MCF 10A (cell line): ENCODE measurements at places on chromosomes 2 and 18. TPM values are rescaled to one million over a fixed set of nuclear protein-coding genes. Genes with fewer than 3 reads are reported as not detected.

The TBC1D8 gene
- total RNA-seq: 48.1 and 50.9 TPM in 2 replicates

The ITGB6 gene
- total RNA-seq: 3.8 and 6.9 TPM in 2 replicates

The HS6ST1 gene
- total RNA-seq: 9.6 and 11.4 TPM in 2 replicates

The GPC1 gene
- total RNA-seq: 36.9 and 38.9 TPM in 2 replicates

The MOCOS gene
- 69.1 and 81.1 TPM in 2 replicates for total RNA-seq

The NUP35 gene
- 19.2 and 21.4 TPM in 2 replicates for total RNA-seq

The LCT gene
- total RNA-seq: not detected in 2 replicates

The MARCHF4 gene
- total RNA-seq: 0.17 and 0.33 TPM in 2 replicates

The SLC9A2 gene
- total RNA-seq: 0.05 and 0.09 TPM in 2 replicates

DNA sequence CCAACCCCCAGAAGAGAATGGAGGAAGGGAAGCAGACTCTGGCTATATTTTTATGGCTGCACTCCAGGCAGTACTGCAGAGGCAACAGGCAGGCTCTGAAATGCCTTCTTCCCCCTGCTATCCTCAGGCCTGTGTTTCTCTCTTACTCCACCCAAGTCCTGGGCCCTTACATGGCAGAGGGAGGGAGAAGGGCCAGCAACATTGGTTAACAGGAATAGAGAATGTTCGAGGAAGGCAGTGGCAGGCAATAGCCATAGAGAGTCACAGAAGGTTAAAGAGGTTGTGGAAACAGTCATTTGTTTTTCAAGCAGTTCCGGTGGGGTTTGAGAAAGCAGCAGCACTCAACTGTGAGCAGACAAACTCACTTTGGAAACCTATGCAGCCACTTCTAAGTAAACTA, 15.1 kb upstream of the DARS1 start:
- DNase-seq: no peak
- no peak overlapping the region for H3K27ac ChIP-seq
- H3K36me3 ChIP-seq: no peaks in the 10 kb centered on the region
- no peaks in the 10 kb centered on the region for H3K4me1 ChIP-seq
- H3K4me3 ChIP-seq: no peak overlapping the region

- H3K36me3 ChIP-seq: no peaks in the 10 kb centered on the region
- H3K4me1 ChIP-seq: peaks cover 6% of the 10 kb centered on the region
- no peaks in the 10 kb centered on the region for H3K27me3 ChIP-seq
- H3K27ac ChIP-seq: no peak overlapping the region
- no peak for DNase-seq
Observed at GRCh38 chr18:10514082-10514481, 11.7 kb upstream of the NAPG start.

DNA sequence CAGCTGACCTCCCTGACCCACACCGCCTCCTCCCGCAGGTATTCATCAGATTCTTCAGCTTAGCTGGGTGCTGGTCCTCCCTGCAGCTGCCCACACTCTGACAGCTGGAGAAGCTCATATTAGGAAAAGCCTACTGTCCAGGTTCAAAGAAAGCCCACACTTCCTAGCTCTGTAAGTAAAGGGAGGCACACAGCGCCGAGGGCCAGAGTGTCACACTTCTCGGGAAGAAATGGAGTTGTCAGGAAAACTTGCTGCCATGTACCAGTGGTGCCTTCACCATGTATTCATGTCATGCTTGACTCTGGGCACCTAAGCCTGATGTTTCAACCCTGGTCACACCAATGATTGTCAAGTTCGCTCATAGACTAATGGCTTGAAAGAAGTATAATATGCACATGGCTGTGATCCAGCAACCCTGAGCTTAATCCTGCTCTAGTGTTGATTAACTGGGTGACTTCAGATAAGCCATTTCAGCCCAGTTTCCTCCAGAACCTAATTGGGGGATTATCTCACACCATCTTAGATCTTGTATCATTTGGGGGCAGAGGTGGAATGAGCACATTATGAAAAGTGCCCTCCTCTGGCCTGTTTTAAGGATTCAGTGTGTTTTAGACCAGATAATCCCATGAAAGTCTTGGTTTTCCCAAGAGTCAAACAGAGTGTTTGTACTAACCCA, 180.3 kb upstream of the PARD3B start:
- no peak overlapping the region for H3K27ac ChIP-seq
- H3K4me3 ChIP-seq: no peak overlapping the region
- DNase-seq: no peak
- H3K36me3 ChIP-seq: no peaks in the 10 kb centered on the region
- H3K4me1 ChIP-seq: no peaks in the 10 kb centered on the region

- H3K36me3 ChIP-seq: peaks cover 7% of the 10 kb centered on the region
- H3K27me3 ChIP-seq: no peaks in the 10 kb centered on the region
Observed at GRCh38 chr18:55264108-55264507, 304.8 kb upstream of the CCDC68 start.

DNA sequence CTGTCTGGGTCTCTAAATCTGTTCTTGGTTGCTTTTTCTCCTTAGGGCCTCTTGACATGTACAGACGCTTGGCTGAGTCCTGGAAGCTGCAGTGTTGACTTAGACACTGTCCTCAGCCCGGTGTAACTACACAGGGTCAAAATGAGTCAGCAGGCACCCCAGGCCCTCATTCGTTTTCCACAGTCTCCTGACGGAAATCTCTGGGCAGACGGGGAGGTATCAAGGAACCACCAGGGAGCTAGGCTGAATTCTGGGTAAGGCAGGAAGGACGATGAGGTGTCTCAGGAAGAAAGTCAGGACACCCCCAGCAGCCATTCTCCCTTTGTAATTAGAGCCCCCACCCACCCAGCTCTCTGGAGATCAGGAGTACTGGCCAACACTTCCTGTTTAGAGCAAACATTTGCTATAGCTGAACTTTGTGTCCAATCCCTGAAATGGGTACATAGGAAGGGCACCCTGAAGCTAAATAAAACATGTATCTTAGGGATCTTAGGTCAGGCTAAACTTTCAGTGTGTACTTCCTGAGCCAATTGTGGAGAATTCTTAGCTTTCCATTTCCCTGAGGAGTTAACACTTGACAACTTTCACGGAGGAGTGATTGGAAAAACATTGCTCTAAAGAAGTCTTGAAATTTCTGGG, 23.9 kb upstream of the EPAS1 start:
- H3K27me3 ChIP-seq: no peaks in the 10 kb centered on the region
- H3K27ac ChIP-seq: no peak overlapping the region
- DNase-seq: no peak
- H3K36me3 ChIP-seq: peaks cover 4% of the 10 kb centered on the region
- peaks cover 8% of the 10 kb centered on the region for H3K4me1 ChIP-seq

- H3K4me1 ChIP-seq: peaks cover 24% of the 10 kb centered on the region
- H3K4me3 ChIP-seq: no peak overlapping the region
- DNase-seq: no peak
- no peaks in the 10 kb centered on the region for H3K27me3 ChIP-seq
Observed at GRCh38 chr2:27973592-27973991, 83.1 kb downstream of the BABAM2 start.

GRCh38 chr2:4427083-4427482, 723.7 kb downstream of the DCDC2C start:
- DNase-seq: no peak
- no peak overlapping the region for H3K27ac ChIP-seq
- no peak overlapping the region for H3K4me3 ChIP-seq
- H3K36me3 ChIP-seq: no peaks in the 10 kb centered on the region

GRCh38 chr2:112262876-112263275, 8.0 kb upstream of the ZC3H8 start:
- H3K4me1 ChIP-seq: peaks cover 6% of the 10 kb centered on the region
- H3K27ac ChIP-seq: no peak overlapping the region
- no peaks in the 10 kb centered on the region for H3K36me3 ChIP-seq
- DNase-seq: no peak

GRCh38 chr18:64720781-64721464, 572.0 kb upstream of the LINC00305 start:
- no peaks in the 10 kb centered on the region for H3K4me1 ChIP-seq
- DNase-seq: no peak
- no peak overlapping the region for H3K4me3 ChIP-seq
- H3K27me3 ChIP-seq: peaks cover 10% of the 10 kb centered on the region
- no peak overlapping the region for H3K27ac ChIP-seq

DNA sequence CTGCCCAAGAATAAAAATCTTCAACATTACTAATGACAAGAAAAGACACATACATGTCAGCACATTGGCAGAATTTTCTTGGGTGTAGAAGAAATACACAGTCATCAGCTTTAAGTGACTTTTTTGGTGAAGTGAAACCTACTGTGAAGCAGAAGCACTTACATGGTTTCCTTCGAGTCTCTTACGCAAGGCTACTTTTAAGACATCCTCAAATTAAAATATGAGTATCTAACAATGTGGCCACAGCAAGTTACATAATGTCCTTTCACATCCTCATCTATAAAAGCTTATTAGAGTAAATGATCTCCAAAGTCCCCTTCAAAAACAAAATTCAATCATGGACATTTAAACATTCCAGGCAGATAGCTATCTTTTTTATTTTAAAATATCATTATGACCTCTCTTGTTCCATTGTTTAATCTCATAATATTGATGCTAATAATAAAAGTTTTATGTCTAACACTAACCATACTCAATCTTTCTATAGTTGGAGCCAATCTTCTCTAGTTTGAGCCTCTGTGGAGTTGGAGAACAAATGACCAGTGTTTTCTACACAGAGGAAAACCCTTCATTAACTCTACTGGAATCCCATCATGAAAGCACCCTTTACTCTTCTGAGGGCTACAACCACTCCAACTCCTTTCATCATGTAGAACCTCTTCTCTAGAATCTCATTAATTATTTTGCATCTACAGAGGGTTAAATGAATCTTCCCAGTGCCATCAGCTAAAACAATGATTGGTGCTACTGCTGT, 182.2 kb upstream of the ZFP36L2 start:
- no peaks in the 10 kb centered on the region for H3K27me3 ChIP-seq
- peaks cover 9% of the 10 kb centered on the region for H3K4me1 ChIP-seq
- no peak overlapping the region for H3K27ac ChIP-seq
- peaks cover 7% of the 10 kb centered on the region for H3K36me3 ChIP-seq
- no peak for DNase-seq
- no peak overlapping the region for H3K4me3 ChIP-seq

GRCh38 chr2:178836807-178837206, 29.6 kb upstream of the TTN start:
- no peaks in the 10 kb centered on the region for H3K4me1 ChIP-seq
- no peak overlapping the region for H3K27ac ChIP-seq
- no peaks in the 10 kb centered on the region for H3K36me3 ChIP-seq
- DNase-seq: no peak

GRCh38 chr18:1075322-1075721, 170.7 kb downstream of the ADCYAP1 start:
- H3K4me3 ChIP-seq: no peak overlapping the region
- H3K36me3 ChIP-seq: no peaks in the 10 kb centered on the region
- no peaks in the 10 kb centered on the region for H3K4me1 ChIP-seq
- no peak for DNase-seq

DNA sequence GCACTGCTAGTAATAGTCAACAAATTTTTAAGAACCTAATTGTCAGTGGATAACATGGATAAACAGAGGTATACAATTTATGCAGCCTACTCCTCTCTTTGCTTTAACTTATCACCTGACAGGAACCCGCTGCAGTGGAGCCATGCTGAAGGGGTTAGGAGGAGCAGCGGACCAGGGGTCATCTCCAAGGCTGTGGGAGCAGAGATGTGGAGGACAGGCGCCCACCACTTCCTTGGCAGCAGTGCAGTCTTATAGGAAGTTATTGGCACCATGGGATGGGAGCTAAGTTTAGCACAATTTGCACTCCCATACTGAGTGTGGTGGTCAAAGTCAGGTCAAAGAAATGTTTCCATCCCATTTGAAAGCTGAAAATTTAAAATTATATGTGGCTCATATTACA, 35.6 kb downstream of the HDLBP start:
- H3K27ac ChIP-seq: no peak overlapping the region
- DNase-seq: no peak
- peaks cover 6% of the 10 kb centered on the region for H3K4me1 ChIP-seq
- H3K4me3 ChIP-seq: no peak overlapping the region
- no peaks in the 10 kb centered on the region for H3K27me3 ChIP-seq
- H3K36me3 ChIP-seq: peaks cover 30% of the 10 kb centered on the region

DNA sequence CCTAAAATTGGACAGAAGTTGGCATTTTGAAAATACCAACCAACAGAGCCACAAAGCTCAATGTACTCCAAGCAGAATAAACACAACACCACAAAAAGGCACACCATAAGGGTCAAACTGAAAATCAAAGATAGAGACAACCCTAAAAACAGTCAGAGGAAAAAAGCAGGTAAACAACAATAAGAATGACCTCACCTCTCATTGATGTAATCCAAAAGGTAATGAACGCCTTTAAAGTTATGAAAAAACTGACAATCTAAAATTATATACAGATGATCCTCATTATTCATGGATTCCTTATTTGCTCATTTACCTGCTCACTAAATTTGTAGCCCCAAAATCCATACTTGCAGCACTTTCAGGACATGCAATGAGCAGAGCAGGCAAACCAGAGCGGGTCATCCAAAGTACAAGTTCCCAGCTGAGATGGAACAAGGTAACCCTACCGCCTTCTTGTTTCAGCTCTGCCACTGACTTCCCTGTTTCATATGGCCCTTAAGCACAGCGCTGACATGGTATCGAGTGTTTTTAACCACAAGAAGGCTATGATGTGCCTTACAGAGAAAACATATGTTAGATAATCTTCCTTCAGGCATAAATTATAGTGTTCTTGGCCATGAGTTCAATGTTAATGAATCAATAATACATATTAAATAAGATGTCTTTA, 17.0 kb downstream of the RTN4 start:
- no peaks in the 10 kb centered on the region for H3K27me3 ChIP-seq
- H3K4me1 ChIP-seq: peaks cover 46% of the 10 kb centered on the region
- no peak overlapping the region for H3K27ac ChIP-seq
- no peak for DNase-seq
- no peak overlapping the region for H3K4me3 ChIP-seq

GRCh38 chr2:74532222-74532621, 2.5 kb downstream of the HTRA2 start:
- peaks cover 9% of the 10 kb centered on the region for H3K36me3 ChIP-seq
- no peaks in the 10 kb centered on the region for H3K27me3 ChIP-seq
- H3K4me1 ChIP-seq: peaks cover 28% of the 10 kb centered on the region
- H3K4me3 ChIP-seq: peak overlapping the region; percentile 24
- peak; percentile 48 for DNase-seq
- H3K27ac ChIP-seq: peak overlapping the region; percentile 20

GRCh38 chr2:105188343-105188742, 53.2 kb upstream of the GPR45 start:
- no peak for DNase-seq
- peaks cover 5% of the 10 kb centered on the region for H3K36me3 ChIP-seq
- H3K4me3 ChIP-seq: no peak overlapping the region
- peaks cover 4% of the 10 kb centered on the region for H3K4me1 ChIP-seq

DNA sequence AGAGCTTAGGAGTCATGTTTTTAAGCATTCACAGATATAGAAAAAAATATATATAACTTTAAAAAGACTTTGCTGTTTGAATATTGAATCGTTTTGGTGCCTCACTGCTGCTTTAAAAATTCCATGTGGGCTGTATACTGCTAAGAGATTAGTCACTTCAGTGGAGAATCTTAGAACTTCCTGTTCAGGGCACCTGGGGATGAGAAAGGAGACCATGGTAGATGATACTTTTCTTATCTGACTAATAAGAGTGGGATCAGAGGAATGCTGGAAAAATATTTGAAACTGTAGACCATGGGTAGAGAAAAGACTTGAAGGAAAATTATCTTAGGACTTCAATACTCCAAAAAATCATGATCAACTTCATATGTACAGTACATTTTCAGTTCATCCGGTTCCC, 442.2 kb upstream of the SETBP1 start:
- H3K36me3 ChIP-seq: no peaks in the 10 kb centered on the region
- H3K27me3 ChIP-seq: peaks cover 16% of the 10 kb centered on the region
- H3K4me3 ChIP-seq: no peak overlapping the region
- H3K27ac ChIP-seq: no peak overlapping the region
